T-helper 17 cell (primary cell): ENCODE measurements at places on chromosomes 5 and 9.

DNA sequence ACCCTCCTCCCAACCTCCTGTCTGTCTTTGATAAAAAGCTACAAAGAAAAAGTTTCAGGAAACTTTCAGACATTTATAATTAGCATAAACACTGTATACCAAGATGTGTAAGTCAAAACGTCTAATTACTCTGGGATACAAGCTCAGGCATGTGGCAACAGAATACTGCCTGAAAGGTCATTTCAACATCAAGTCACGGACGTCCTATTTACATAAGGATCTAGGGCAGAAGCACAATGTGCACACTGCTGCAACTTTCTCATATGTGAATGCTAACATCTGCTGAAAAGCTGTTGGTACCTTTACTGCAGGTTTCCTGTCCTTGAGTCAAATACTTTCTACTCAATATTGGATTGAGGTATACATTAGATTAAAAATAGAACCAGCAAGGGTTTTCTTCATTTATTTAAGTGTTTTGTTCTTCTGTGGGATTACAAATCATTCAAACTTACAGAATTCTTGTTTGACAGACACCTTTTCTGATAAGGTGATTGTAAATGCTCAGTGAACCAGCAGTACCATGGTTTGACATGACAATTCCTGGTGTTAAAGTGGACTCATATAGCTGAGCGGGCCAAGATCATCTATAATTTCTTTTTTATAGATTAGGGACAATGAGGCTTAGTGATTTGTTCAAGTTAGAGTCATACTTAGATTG is 36.8 kb downstream of the ELL2 start:
- no peak for DNase-seq

DNA sequence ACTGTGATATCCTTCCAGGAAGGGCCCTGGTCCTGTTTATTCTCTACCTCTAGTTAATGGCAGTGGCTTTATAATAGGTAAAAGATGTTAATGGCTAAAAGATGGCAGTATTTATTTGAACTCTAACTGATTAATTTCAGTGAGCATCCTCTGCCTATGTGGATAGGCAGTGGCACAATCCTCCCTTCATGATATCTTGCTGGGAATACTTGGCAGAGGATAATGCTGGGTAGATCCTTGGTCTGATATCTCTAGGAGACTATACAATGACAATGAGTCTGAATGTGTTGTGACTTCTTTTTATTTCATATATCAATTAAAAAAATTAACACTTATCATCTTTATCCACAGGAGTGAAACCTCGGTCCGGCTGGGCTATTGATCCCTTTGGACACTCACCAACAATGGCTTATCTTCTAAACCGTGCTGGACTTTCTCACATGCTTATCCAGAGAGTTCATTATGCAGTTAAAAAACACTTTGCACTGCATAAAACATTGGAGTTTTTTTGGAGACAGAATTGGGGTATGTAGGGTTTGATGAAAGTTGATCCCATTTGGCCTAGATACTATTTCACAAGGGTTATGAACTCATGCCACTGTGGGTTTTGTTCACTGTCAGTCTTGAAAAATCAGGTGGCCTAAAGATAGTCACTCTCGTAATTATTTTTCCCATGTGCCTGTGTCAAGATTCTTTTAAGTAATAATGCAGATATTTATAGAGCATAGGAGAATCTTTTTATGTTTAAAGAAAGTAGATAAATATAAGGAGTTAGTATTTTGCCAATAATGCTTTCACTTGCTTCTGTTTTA is 77.7 kb downstream of the MAN2A1 start:
- no peak for DNase-seq

- no peak for DNase-seq
These were observed 66.6 kb upstream of the SPATA31E1 start for GRCh38 chr9:87816036-87816435.

DNA sequence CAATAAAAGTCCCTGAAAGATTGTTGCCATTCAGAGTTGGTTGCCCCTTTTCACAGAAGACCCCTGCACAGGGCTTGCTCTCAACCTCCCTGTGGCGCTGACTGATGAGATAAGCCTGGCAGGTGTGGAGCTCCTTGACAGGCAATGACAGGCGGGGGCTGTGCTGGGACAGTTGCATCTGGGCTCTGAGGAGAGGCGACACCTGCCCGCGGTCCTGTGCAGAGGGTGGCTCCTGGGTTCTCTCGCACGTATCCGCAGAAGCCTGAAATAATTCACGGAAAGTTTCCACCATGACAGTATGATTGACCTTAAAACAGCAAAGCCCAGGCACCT is 19.8 kb upstream of the EXOC3 start:
- DNase-seq, result no peak

DNA sequence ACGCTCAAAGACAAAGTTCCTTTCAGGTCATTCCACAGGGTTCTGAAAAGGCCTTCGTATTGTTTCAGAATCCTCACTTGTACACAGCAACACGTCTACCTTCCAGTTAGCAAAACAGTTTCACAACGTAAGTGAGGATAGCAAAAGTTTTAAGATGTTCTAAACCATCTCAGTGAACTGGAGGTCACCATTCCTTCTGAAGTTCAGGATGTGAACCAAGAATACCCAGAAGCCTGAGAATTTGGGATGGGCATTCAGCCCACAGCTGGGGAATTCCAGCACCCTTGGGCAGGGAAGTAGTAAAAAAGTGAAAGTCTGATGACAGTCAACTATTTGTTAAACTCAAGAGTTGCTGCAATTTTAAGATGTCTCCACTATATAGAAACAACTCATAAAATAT is 224.5 kb downstream of the BNC2 start:
- no peak for DNase-seq

- no peak for DNase-seq
These were observed 11.8 kb downstream of the EPB41L4A start for GRCh38 chr5:112407240-112407639.

DNA sequence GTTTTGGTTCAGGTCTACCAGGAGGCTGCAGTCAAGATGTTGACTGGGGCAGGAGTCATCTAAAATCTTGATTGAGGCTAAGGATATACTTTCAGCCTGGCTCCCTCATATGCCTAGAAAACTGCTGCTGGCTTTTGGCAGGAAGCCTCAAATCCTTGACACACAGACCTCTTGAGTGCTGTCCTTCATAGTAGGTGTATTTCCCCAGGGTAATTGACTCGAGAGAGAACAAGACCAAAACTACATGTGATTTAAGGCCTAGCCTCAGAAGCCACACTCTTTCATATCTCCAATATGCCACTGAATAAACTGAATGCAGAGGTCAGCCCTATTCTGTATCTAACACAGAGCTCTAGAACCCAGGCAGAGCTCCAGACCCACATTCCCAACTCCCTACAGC is 402.3 kb upstream of the ADAMTS16 start:
- DNase-seq, result no peak

- DNase-seq, result no peak
These were observed 3.7 kb downstream of the ACTL7B start for GRCh38 chr9:108852079-108852478.

GRCh38 chr9:83219154-83219923 is 156.4 kb upstream of the RASEF start:
- DNase-seq, result no peak

DNA sequence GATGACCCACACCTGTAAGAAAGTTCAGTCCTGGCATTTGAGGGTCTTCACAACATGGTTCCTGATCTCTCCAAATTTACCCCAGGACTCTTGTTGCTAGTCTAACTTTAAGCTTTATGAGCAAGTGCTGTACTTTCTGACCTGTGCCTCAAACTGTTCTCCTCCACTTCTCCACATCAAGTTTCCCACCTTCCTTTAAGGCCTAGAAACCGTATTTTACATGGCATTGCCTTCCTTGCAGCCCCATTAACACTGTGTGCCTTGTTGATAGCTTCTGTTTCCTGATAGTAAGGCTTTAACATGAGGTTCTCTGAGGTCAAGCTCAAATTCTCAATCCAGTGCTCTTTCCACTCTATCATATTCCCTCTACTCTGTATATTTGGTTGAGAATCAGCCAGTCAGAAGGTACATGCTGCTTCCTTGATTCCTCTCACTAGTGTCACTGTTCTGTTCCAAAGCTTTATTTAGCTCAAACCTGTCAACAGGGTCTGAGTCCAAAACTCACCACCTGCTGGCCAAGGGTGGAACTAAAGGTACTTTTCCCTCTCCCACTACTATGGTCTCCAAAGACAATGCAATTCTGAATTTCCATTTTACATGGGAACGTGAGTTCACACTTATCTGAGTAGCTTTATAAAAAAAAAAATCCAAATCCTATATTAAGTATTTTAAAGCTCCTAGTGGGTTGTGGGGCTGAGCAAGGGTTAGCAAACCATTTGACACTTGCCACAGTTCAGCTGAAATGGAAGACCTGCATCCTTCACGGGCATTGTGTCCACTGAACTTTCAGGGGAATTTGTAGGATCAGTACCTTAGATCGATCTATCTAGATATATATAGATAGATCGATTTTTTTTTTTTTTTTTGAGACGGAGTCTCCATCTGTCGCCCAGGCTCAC is 21.1 kb downstream of the VCP start:
- DNase-seq, result peak; percentile 40

DNA sequence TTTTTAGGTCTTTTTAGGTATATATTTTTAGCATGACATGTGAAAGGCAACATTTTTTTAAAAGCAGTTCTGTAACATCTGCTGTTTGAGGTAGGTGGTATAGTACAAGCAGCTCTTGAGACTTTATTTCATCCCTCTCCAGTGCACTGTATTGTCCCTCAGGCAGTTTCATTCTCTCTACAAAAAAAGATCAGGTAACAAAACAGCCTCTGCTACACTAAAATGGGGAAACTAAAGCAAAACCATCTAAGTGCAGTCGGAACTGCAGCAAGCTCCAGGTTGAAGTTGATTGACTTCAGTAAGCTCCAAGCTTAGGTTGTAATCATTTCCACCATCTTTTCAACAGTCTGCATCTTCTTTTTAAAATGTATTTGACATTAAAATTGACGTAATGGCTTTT is 195.6 kb downstream of the DEPDC1B start:
- no peak for DNase-seq

- DNase-seq, result no peak
These were observed 49.6 kb upstream of the ADRB2 start for GRCh38 chr5:148776780-148777179.

- DNase-seq, result no peak
These were observed 422.7 kb upstream of the PIK3R1 start for GRCh38 chr5:67792891-67793290.
